NCI-H1048 (cell line): ENCODE measurements at places on chromosomes 3 and 15.

- no peak for DNase-seq
These were observed 205.4 kb upstream of the TSC22D2 start for GRCh38 chr3:150202711-150203110.

- no peak for DNase-seq
These were observed 10.8 kb upstream of the NANOGP8 start for GRCh38 chr15:35095941-35096340.

DNA sequence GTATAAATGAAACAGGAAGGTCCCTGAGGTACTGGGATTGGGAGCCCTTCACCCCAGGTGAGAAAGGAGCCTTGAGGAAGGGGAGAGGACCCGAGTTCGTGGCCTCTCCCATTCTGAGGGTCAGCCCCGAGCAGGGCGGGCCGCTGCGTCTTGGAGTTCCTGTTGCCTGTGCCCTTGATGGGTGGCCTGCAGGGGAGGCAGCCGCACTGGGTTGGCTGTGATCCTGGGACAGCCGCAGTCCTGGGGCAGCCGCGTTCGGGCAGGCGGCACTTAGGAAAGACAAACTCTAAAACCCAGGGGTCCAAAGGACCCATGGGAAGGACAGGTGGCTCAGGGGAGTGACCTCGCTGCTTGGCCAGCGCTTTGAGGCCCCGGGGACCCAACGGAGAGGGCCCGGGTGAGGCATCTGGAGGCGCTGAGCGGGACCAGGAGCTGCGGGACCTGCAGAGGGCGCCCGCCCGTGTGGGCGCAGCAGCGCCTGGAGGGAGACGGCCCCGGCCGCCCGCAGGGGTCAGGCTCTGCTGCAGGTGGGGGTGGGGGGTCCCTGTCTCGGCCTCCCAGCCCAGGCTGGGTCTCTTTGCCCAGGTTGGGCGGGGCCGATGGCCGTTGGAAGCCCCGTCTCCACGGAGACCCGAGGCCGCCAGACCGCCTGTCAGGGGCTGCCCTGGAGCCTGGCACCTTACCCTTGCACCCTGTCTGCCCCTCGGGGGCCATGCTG, 65.1 kb downstream of the HMCES start:
- no peak for DNase-seq

DNA sequence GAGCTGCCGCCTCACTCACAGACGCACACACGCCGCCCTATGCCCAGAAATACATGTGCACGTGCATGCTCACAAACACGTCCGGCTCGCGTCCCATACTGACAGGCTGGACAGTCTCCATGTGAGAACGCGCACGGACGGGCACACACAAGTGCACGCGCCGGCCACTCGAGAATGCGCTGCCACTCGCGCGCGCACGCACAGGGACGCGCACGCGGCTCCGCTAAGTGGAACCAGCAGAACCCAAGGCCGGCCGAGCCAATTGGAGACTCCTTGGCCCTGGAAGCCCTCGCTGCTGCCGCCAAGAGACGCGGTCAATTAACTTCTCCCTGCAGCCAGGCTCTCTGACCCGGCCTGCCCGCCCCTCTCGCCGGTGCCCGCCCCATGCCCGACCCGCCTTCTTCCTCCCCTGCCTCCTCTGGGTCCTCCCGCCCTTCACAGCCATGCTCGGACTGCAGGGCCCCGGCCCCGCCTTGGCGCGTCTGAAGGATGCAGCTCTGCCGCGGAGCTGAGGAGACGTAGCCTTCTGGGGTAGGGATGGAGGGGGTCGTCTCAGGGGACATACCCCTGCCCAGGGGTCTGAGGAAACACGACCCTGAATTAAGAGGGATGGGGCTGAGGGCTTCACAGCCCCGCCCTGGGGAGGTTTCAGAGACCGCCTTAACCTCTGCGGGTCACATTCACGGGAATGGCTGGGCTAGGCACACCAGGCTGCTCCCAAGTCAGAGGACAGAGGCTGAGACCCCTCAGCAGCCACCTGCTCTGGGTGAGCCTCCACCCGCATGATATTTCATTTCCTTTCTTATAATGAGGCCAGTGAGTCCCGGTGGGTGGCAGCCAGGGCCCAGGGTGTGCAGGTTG, 15.0 kb downstream of the PTH1R start:
- DNase-seq, result no peak

- no peak for DNase-seq
These were observed 42.7 kb downstream of the NIPA2 start for GRCh38 chr15:22880981-22881738.

DNA sequence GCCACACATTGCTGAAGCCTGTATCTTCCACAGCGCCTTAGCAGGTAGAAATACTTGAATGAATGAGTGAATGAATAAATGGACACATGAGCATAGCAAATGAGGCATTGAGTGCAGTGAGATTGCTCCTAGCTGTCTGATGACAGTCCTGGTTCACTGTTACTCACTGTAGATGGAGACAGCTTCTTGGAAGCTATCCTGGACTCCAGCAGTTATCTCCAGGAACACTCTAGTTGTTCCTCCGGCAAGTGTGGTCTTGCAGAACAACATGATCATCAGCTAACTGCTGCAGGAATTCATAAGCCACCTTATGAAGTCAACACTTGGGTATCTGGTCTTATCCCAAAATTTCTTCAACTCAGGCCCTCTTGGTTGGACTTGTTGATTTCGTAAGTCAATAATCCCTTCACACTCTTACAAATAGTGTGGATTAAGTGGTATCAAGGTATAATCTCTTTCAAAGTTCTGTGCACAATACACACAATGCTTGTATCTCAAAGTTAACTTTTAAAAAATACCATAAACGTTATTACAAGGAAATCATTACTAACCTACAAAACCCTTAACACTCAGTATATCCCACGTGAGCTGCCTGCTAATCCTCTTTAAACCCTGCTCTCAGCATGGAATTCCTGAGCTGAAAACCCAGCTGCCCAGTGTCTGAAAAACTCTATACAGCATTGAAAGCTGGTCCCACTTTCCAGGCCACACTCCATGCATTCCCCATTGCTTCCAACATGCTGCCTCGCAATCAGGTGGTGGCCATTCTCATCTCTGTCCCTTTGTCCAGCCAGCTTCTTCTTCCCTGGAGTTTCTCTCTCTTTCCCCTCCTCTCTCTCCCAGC, 14.4 kb upstream of the ZBTB38 start:
- no peak for DNase-seq

GRCh38 chr3:193895409-193895808, 240.5 kb upstream of the HES1 start:
- DNase-seq, result no peak

DNA sequence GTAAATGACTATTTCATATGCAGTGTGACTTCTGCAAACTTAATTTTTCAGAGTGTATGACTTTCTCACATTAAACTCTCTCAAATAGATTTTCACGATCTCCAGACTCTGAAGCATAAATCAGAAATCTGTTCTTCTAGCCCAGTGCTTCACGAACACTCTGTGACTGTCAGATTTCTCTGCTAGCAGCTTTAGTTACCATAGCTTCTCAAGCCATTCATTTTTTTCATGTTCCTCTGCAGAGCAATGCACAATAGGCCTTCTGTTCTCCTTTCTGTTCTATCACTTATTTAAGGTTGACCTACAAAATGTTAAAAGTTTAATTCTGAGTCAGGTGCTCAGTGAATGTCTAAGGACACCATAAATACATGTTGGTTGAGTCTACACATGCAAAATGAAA, 1102.2 kb downstream of the TUSC7 start:
- no peak for DNase-seq

DNA sequence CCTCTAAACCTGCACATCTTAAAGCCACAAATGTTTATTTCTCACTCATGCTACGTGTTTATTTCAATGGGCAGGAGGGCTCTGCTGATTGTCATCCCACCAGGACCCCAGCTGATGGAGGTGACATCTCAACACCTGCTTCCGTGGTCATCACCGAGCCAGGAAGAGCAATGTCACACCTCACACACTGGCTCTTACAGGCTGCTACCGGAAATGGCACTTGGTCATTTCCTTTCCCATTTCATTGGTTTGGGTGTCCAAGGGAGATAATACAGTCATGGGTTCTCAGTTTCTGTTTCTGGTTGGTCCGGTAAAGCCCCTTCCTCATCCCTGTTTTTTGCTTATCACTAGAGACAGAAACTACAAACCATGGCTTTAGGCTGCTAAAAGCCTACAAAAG, 41.9 kb downstream of the ABHD2 start:
- DNase-seq, result no peak

DNA sequence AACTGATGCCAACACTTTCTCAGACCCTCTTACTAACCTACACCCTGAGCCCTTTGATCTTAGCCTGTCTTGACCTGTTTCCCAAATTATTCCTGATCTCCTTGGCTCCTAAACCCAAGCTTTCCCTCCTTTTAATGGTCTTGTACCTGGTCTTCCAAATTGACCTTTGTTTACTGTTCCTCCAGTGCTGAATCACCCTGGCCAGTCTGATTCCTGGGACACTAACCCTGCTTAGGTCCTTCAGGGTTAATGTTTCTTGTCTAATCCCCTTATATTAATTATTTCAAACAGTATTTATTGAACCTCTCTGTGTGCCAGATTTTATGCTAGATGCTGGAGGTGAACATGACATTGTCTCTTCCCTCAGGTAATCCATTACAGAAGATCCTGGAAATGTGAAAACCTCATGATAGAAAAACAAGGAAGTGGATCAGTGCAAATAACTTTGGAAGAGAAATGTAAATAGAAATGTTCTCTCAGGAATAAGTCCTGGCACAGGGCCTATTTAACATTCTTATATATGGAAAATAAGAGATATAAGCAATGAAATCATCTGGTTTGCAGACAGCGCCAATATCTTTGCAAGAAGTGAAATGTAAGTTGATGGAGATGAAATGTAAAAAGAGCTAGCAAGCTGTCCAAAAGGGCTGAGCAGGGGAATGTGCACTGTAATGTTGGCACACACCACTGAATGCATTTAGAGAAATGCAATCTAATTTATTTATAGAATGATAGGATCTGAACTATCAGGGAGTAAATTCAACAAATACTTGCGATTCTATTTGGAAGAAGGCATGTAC, 20.7 kb downstream of the HGD start:
- no peak for DNase-seq

GRCh38 chr3:12948891-12949711, 107.7 kb upstream of the RPL32 start:
- DNase-seq, result no peak

DNA sequence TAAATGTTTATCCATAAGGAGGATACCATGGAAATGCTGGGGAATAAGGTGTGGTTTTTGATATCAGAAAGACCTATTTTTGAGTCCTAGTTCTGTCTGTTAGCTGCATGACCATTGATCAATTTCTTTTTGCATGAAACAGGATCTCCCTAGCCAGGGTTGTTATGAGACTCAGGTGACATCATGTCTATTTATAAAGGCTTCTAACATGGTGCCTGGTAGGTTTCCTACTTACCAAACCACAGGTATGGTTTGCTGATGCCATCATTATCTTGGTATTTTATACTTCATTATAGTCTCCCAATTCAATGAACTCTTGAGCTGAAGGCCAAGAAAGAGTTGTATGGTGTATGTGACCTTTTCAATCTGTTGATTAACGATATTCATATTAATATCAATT, 144.0 kb downstream of the CLSTN2 start:
- DNase-seq, result no peak
